ENCODE measurements at places on chromosomes 11 and 22. TPM values are rescaled to one million over a fixed set of nuclear protein-coding genes. Genes with fewer than 3 reads are reported as not detected.

- DNase-seq: peak; percentile 97
- no peaks in the 10 kb centered on the region for H3K4me1 ChIP-seq
- peak overlapping the region; percentile 73 for H3K4me3 ChIP-seq
- peaks cover 3% of the 10 kb centered on the region for H3K27me3 ChIP-seq
Observed at GRCh38 chr11:568306-569157, 7.7 kb upstream of the PHRF1 start.

GRCh38 chr11:12439615-12440014 is 62.2 kb downstream of the PARVA start:
- H3K4me1 ChIP-seq: peaks cover under 1% of the 10 kb centered on the region
- DNase-seq: no peak
- H3K4me3 ChIP-seq: no peak overlapping the region
- peak overlapping the region; percentile 9 for H3K27ac ChIP-seq
- peaks cover 6% of the 10 kb centered on the region for H3K36me3 ChIP-seq

GRCh38 chr11:2563213-2564007 is 118.6 kb downstream of the KCNQ1 start:
- H3K4me1 ChIP-seq: peaks cover 18% of the 10 kb centered on the region
- DNase-seq: no peak
- H3K27ac ChIP-seq: no peak overlapping the region
- H3K4me3 ChIP-seq: no peak overlapping the region
- H3K27me3 ChIP-seq: peaks cover 24% of the 10 kb centered on the region

- no peaks in the 10 kb centered on the region for H3K27me3 ChIP-seq
- no peak for DNase-seq
- peaks cover 56% of the 10 kb centered on the region for H3K4me1 ChIP-seq
- H3K4me3 ChIP-seq: no peak overlapping the region
- H3K27ac ChIP-seq: no peak overlapping the region
- H3K36me3 ChIP-seq: peaks cover 1% of the 10 kb centered on the region
Observed at GRCh38 chr11:78952890-78953289, 378.2 kb upstream of the NARS2 start.

- no peak overlapping the region for H3K4me3 ChIP-seq
- no peaks in the 10 kb centered on the region for H3K4me1 ChIP-seq
- H3K27me3 ChIP-seq: no peaks in the 10 kb centered on the region
Observed at GRCh38 chr11:7967097-7967496, 1.9 kb upstream of the NLRP10 start.

DNA sequence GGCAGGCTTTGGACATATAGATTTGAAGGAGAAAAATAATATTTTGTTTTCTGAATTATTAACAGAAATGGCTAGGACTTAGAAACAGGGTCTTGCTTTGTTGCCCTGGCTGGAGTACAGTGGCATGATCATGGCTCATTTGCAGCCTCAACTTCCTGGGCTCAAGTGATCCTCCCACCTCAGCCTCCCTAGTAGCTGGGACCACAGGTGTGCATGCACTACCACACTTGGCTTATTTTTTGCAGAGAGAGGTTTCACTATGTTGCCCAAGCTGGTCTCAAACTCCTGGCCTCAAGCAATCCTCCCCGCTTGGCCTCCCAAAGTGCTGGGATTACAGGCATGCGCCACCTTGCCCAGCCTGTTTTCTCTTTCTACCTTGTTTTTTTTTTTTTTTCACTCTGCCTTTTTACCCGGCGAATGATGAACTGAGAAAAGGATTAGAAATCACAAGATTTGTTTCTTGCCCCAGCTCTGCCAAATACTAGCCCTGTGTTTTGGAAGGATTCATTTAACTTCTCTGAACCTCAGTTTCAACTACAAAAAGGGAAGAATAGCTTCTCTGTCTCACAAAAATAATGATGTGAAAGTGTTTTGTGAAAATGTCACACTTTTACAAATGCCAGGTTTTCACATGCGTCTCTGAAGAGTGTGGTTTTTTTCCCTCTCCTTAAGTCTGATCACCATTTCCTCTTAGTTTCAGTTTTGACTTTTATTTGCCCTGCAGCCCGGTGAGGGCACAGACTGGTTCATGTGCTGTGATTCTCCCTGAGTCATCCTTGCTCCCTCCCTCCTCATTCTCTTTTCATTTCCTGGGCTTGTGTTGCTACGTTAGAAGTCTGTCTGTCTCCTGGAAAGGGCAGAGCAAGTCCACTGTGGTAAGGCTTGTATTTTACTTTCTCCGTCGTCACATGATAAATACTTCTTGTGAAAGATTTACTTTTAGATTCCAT is 67.7 kb downstream of the BCL2L13 start:
- H3K4me3 ChIP-seq: no peak overlapping the region
- H3K36me3 ChIP-seq: peaks cover 13% of the 10 kb centered on the region
- peaks cover 4% of the 10 kb centered on the region for H3K4me1 ChIP-seq
- peak overlapping the region; percentile 43 for H3K27ac ChIP-seq

DNA sequence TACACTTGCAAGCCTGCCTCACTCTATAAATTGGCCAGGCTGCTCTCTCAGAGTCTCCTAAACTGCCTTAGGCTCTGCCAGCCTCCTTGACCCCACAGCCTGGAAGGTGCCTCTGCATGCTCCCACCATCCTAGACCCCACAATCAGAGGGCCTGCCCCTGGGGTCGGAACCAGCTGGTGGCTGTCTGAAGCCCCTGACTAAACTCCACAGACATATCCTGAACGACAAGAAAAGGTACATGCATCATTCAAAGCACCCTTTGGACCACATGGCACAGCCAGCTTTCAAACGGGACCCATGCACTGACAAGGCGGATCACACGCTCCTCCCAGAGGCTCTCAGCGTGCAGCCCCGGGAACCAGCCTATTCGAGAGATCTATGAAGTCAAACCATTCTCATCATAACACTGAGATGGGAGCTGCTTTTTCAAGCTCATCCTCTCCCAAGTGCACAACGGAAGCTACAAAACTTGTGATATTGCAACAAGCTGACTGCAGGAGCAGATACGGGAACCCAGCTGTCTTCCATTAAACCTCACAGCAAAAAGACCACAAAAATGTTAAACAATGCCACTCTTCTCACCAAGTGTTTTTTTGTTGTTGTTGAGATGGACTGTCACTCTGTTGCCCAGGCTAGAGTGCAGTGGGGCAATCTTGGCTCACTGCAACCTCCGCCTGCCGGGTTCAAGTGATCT is 8.1 kb downstream of the SHANK2 start:
- no peaks in the 10 kb centered on the region for H3K27me3 ChIP-seq
- H3K36me3 ChIP-seq: peaks cover 8% of the 10 kb centered on the region
- DNase-seq: no peak
- H3K4me3 ChIP-seq: no peak overlapping the region
- no peak overlapping the region for H3K27ac ChIP-seq

DNA sequence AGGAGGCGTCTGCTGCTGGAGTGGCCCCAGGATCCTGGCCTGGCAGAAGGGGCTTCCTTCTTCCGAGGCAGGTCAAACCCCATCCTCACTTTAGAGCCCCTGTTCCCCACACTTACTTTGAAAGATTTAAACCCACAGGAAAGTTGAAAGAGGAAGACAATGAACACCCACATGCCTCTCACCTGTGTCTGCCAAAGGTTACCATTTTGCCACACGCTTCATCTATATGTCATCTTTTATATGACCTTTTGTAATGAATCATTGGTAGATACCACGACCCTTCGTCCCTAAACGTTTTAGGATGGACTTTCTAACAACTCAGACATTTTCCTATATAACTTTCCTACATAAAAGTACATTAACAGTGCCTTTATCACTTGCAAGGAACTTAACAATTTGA is 39.8 kb upstream of the BID start:
- no peak overlapping the region for H3K4me3 ChIP-seq
- H3K4me1 ChIP-seq: no peaks in the 10 kb centered on the region
- no peak for DNase-seq
- H3K36me3 ChIP-seq: peaks cover 5% of the 10 kb centered on the region

- H3K27ac ChIP-seq: no peak overlapping the region
- peaks cover 43% of the 10 kb centered on the region for H3K27me3 ChIP-seq
- no peak for DNase-seq
- no peak overlapping the region for H3K4me3 ChIP-seq
Observed at GRCh38 chr22:46030231-46030880, 53.4 kb upstream of the WNT7B start.

GRCh38 chr11:36724742-36725385 is 126.8 kb upstream of the RAG2 start:
- H3K27me3 ChIP-seq: no peaks in the 10 kb centered on the region
- no peak overlapping the region for H3K4me3 ChIP-seq

DNA sequence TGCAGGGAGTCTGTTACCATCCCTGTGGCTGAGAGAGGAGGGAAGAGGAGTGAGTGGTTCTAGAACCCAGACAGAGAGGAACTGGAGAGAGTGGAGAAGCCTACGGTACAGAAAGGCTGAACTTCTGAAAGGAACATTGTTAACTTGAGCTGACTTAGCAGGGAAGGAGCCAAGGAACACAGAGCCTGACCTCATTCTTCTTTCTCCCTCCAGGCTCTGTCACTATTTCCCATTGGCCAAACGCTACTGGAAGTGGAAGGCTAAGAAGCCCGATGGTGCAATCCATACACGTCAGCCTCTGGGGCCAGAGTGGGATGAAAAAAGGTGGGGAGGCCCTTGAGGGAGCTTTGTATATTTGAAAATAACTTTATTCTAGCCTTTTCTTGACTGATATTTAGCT is 16.5 kb upstream of the WT1 start:
- peaks cover 4% of the 10 kb centered on the region for H3K4me1 ChIP-seq
- no peak for DNase-seq
- H3K27me3 ChIP-seq: peaks cover 32% of the 10 kb centered on the region
- no peak overlapping the region for H3K27ac ChIP-seq
- no peak overlapping the region for H3K4me3 ChIP-seq
- no peaks in the 10 kb centered on the region for H3K36me3 ChIP-seq

DNA sequence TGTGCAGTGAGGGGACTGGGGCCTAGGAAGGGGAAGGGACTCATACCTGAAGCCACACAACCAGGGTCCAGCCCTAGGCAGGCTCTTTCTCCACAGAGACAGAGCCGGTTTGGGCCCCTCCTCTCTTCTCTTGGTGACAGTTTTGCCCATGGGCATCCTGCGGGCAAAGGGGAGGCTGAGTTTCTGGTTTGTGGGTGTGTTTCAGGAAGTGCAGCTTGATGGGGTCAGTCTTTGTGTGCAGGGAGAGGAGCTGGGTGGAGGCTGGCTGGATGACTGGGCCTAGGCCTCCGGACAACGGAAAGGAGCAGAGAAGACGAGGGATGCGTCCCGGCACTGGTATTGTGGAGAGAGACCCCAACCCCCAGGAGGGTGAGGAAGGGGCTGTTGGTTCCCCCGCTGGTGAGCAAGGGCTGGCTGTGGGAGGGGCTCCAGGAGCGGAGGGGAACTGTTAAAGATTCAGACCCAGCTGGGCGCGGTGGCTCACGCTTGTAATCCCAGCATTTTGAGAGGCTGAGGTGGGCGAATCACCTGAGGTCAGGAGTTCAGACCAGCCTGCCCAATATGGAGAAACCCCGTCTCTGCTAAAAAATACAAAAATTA is 23.4 kb upstream of the CELSR1 start:
- H3K36me3 ChIP-seq: no peaks in the 10 kb centered on the region
- H3K4me1 ChIP-seq: peaks cover 3% of the 10 kb centered on the region
- peaks cover 7% of the 10 kb centered on the region for H3K27me3 ChIP-seq
- no peak for DNase-seq
- H3K4me3 ChIP-seq: no peak overlapping the region

- DNase-seq: no peak
- no peaks in the 10 kb centered on the region for H3K36me3 ChIP-seq
- peak overlapping the region; percentile 88 for H3K27ac ChIP-seq
- H3K27me3 ChIP-seq: peaks cover 12% of the 10 kb centered on the region
- no peak overlapping the region for H3K4me3 ChIP-seq
Observed at GRCh38 chr22:38415561-38416321, 39.3 kb downstream of the KCNJ4 start.

DNA sequence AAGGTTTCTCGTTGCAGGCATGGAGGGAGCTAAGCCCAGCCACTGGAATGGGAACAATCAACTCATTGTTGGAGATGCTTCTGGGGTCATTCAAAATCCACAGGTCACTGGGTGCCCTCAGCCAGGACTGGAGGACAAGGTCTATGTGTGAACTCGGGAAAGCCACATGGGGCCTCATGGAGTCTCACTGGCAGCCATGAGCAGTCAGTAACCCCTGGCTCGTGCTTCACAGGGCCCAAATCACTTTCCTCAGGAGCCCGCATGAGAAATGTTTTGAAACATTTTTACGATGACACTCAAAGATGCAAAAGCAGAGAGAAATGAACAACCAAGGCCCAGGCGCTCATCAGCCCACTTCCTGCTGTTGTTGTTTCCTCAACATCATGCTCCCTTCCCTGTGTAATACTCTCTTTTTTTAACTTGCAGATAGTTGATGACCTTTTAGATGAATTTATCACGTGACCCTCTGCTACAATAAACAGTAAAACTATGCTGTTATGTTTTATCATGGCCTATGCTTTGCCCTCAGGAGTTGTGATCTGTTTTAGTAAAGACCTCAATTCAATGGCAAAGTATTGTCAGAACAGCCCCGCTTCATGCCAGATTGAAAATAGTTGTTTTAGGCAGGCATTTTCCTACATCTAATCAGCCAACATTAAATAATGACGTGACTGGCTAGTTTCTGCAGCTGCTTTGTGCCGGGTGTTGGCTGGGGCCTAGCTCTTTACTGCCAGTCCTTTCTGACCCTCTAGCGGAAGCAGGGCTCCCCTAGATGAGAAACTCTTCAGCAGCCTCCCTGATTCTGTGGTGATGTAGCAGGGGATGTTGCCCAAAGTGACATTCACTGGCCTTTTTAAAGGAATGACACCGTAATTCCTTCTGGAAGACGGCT is 39.7 kb downstream of the ADAMTS15 start:
- H3K27me3 ChIP-seq: no peaks in the 10 kb centered on the region
- H3K4me1 ChIP-seq: peaks cover 15% of the 10 kb centered on the region
- DNase-seq: no peak
- H3K36me3 ChIP-seq: no peaks in the 10 kb centered on the region

- no peak overlapping the region for H3K27ac ChIP-seq
- DNase-seq: no peak
- no peaks in the 10 kb centered on the region for H3K27me3 ChIP-seq
Observed at GRCh38 chr11:35909511-35910265, 34.2 kb upstream of the LDLRAD3 start.

DNA sequence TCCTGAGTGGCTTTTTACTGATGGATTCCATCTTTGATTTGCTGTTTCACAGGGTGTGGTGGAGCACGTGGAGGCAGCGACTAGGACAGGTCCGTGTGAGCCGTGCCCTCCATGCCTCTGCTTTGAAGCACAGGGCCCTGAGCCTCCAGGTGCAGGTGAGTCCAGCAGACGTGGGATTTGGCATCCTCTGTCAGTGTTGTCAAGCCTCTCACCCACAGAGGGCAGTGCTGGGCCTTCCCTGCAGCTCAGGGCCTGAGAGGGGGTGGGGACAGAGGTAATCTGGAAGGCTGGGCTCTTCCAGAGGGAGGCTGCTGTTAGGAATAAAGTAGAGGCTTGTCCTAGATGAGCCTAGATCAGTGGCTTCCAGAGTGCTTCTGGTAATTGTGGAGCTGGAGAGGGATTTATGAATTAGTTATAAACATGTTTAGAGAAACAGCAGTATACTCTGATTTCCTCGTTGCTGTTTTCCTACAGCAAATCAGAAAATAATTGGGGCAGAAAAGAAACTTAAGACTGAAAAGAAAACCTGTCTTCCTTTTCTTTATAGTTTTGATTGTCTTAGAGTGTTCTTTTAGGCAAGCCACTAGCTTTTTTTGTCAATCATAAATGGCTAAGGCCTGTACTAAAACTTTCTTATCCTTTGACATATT is 65.0 kb downstream of the SFI1 start:
- no peaks in the 10 kb centered on the region for H3K27me3 ChIP-seq
- H3K4me3 ChIP-seq: no peak overlapping the region
- peaks cover 2% of the 10 kb centered on the region for H3K4me1 ChIP-seq
- peaks cover 2% of the 10 kb centered on the region for H3K36me3 ChIP-seq
- no peak overlapping the region for H3K27ac ChIP-seq
- DNase-seq: peak; percentile 69

The GSTP1 gene
- 978 TPM for total RNA-seq

The TEX54 gene
- not detected for total RNA-seq

The NCF4 gene
- not detected for total RNA-seq

The UPK2 gene
- total RNA-seq: not detected

The OR51B4 gene
- not detected for total RNA-seq

The ABCG4 gene
- total RNA-seq: 0.53 TPM

The DRD4 gene
- total RNA-seq: 2.7 TPM

All from progenitor cell of endocrine pancreas (in vitro differentiated cells).